ENCODE measurements at places on chromosomes 4 and X. TPM values are rescaled to one million over a fixed set of nuclear protein-coding genes. Genes with fewer than 3 reads are reported as not detected.

DNA sequence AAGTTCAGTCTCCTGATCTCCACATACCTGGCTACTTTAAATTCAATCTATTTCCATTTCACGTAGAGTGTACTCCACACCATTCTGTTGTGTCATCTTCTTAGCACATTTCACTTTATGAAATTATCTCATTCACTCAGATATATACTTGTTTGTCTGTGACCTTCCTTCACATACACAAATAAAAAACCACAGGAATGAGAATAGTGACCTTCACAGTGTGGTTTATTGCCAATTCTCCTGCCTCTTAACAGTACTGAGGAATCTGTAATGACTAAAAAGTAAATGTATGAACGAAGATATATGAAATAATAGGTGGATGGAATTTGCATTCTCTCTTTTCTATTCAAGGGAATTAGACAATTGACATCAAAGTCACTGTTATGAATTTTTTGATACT is 183.9 kb upstream of the PCDH7 start:
- no peak for DNase-seq
- no peaks in the 10 kb centered on the region for H3K27me3 ChIP-seq
- H3K4me1 ChIP-seq, result no peaks in the 10 kb centered on the region
- H3K27ac ChIP-seq, result no peak overlapping the region
- no peaks in the 10 kb centered on the region for H3K36me3 ChIP-seq

DNA sequence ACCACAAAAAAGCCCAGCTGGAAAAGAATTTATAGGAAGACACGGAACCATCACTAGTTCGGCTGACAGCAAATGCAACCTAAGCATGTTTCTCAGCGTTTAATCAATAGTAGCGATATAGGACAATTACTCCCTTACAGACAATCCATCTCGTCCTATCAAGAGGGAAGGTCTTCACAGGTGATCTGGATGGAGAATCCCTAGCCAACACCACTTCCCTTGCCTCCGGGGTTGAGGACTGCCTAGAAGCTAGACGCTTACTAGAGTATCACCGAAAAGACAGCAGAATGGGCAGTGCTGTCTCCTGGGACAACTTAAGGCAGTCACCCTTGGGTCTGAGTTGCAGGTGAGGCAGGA is 32.1 kb upstream of the MAML3 start:
- H3K4me3 ChIP-seq, result no peak overlapping the region
- H3K27ac ChIP-seq, result no peak overlapping the region
- no peaks in the 10 kb centered on the region for H3K4me1 ChIP-seq
- no peaks in the 10 kb centered on the region for H3K36me3 ChIP-seq

- no peak for DNase-seq
- H3K27ac ChIP-seq, result no peak overlapping the region
- H3K36me3 ChIP-seq, result no peaks in the 10 kb centered on the region
- H3K27me3 ChIP-seq, result no peaks in the 10 kb centered on the region
- no peaks in the 10 kb centered on the region for H3K4me1 ChIP-seq
Observed at GRCh38 chr4:89212666-89213381, 94.8 kb downstream of the GPRIN3 start.

- H3K36me3 ChIP-seq, result no peaks in the 10 kb centered on the region
- H3K27ac ChIP-seq, result no peak overlapping the region
- DNase-seq, result no peak
- H3K27me3 ChIP-seq, result no peaks in the 10 kb centered on the region
- no peaks in the 10 kb centered on the region for H3K4me1 ChIP-seq
Observed at GRCh38 chrX:123851079-123851478, 8.8 kb upstream of the XIAP start.

GRCh38 chr4:53490161-53490956 is 100.9 kb downstream of the LNX1 start:
- H3K27me3 ChIP-seq, result no peaks in the 10 kb centered on the region
- H3K4me1 ChIP-seq, result no peaks in the 10 kb centered on the region
- no peak for DNase-seq
- no peak overlapping the region for H3K27ac ChIP-seq
- no peak overlapping the region for H3K4me3 ChIP-seq

DNA sequence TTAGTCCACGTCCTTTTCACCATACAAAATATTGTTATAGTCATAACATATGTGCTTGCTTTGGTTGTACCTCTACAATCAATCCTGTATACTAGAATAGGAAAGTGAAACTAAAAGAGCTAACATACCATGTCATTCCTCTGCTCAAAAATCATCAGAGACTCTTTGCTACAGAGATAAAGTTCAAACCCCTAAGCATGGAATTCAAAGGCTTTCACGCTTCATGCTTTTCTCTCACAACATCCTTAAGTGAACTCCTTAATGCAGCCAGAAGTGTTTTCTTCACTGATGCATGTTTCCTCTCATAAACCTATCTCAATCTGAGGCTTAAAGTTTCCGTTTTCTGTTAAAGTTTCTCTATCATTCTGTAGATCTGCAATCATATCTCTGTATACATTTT is 744.6 kb upstream of the IGFBP7 start:
- H3K27ac ChIP-seq, result no peak overlapping the region
- no peaks in the 10 kb centered on the region for H3K36me3 ChIP-seq
- H3K4me3 ChIP-seq, result no peak overlapping the region

DNA sequence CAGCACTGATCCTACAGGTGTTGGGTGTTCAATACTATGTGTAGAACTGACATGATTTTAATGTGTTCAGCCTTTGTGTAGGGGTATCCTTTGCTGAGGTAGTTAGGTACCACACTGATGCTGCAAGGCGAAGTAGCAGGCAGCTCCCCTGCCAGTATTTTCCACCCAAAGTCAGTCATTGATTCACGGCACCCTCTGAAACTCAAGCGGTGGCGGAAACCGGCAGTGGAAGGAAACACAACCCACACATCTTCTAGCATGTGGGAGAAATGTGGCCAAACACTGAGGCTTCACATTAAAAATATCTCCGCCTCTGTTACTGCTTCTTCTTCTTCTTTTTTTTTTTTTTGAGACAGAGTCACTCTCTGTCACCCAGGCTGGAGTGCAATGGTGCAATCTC is 126.3 kb downstream of the AASDH start:
- H3K36me3 ChIP-seq, result no peaks in the 10 kb centered on the region
- H3K4me3 ChIP-seq, result no peak overlapping the region
- no peak overlapping the region for H3K27ac ChIP-seq
- no peaks in the 10 kb centered on the region for H3K27me3 ChIP-seq

DNA sequence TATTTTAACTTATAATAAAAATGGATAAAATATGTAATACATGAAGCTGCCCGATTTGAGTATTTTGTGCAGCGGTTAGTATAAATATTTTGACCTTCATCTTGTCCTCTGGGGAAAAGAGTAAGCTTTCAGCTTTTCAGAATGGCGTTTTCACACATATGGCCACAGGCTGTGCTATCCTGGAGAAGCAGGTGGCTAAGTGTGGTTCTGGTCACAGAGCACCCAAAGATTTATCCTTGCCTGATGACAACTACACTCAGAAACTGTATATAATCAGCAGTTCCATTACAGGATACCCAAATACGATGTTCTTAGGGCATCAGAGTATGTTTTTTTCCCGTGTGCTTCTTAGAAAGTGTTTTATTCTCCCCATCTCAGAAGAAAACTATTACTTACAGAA is 42.3 kb upstream of the ANK2 start:
- no peak overlapping the region for H3K4me3 ChIP-seq
- no peak overlapping the region for H3K27ac ChIP-seq
- H3K36me3 ChIP-seq, result no peaks in the 10 kb centered on the region
- DNase-seq, result no peak
- no peaks in the 10 kb centered on the region for H3K4me1 ChIP-seq
- H3K27me3 ChIP-seq, result no peaks in the 10 kb centered on the region

GRCh38 chr4:182126096-182126495 is 117.1 kb upstream of the TENM3 start:
- H3K4me1 ChIP-seq, result no peaks in the 10 kb centered on the region
- H3K4me3 ChIP-seq, result no peak overlapping the region
- H3K36me3 ChIP-seq, result no peaks in the 10 kb centered on the region
- H3K27me3 ChIP-seq, result no peaks in the 10 kb centered on the region
- no peak for DNase-seq

GRCh38 chr4:151792530-151792929 is 31.7 kb upstream of the GATB start:
- no peaks in the 10 kb centered on the region for H3K27me3 ChIP-seq
- no peak overlapping the region for H3K4me3 ChIP-seq

- no peak for DNase-seq
- H3K36me3 ChIP-seq, result no peaks in the 10 kb centered on the region
- no peak overlapping the region for H3K4me3 ChIP-seq
- no peaks in the 10 kb centered on the region for H3K27me3 ChIP-seq
Observed at GRCh38 chr4:89737888-89738287, 99.1 kb downstream of the SNCA start.

DNA sequence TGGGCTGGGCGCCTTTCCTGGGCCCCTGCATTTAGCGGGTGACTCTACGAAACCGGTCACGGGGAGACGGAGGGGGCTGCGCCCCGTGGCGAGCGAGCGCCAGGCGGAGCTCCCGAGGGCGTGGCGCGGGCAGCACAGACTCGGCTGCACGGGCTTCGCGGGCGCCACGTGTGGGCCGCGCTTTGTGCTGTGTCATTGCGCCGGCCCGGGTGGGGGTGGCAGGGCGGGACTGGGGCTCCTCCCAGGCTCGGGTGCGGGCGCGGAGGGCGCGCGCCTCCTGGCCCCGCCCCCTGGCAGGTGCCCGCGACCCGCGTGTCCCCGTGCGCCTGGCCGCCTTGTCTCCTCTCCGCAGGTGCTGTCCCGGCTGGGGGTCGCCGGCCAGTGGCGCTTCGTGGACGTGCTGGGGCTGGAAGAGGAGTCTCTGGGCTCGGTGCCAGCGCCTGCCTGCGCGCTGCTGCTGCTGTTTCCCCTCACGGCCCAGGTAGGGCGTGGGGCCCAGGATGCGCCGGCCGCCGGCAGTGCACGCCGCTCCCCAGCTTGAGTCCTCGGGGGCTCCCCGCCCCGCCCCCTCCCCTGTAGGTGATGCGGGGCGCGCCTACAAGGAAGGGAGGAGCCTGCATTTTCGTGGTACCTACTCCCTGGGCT is 651 bp downstream of the UCHL1 start:
- H3K27me3 ChIP-seq, result peaks cover 67% of the 10 kb centered on the region

DNA sequence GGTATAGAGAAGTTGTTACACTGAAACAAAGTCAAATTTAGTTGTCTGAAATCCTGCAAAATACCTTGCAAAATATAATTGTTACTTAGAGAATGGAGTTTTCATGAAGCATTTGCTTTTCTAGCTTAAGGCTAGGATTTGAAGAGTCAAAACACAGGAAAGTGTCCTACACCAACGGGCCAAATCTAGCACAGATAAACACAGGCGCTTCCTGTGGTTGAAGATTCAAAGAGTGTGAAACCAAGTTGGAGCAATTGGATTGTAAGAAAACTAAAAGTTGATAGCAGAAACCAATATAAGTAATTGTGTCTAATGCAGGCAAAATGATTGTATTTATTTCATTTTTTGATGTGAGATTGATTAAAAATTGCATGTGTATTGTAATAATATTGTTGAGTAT is 2002.5 kb upstream of the TENM3 start:
- no peak overlapping the region for H3K27ac ChIP-seq
- H3K4me1 ChIP-seq, result no peaks in the 10 kb centered on the region
- no peaks in the 10 kb centered on the region for H3K36me3 ChIP-seq
- no peak overlapping the region for H3K4me3 ChIP-seq
- DNase-seq, result no peak
- no peaks in the 10 kb centered on the region for H3K27me3 ChIP-seq

DNA sequence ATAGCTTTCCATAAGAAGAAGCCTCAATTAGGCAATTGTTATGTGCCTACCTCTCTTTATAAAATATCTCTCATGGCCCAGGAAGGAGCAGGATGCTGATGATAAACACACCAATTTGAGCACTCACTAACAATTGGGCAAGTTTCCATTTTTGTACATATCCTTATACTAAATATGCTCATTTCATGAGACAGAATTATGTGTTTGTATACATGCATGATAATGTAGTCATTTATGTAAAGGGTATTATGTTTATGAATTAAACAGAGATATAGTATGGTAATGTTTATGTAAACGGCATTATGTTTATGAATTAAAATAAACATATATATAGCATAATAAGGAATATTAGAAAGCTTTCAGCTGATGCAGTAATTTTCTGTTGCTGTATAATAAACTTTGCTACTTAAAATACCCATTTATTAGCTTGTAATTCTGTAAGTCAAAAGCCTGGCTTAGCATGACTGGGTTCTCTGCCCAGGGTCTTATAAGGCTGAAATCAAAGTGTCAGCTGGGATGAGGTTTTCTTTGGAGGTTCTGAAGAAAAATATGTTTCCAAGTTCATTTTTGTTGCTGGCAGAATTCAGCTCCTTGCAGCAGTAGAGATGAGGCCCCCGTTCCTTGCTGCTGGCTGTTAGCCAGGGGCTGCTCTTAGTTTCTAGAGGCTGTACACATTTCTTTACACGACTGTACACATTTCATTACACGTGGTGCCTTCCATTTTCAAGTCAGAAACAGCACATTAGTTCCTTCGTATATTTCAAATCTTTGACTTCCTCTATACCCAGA is 89.0 kb downstream of the GLRA2 start:
- DNase-seq, result peak; percentile 7
- H3K4me3 ChIP-seq, result no peak overlapping the region
- H3K27ac ChIP-seq, result no peak overlapping the region
- no peaks in the 10 kb centered on the region for H3K36me3 ChIP-seq

GRCh38 chr4:94806376-94806775 is 48.6 kb downstream of the BMPR1B start:
- peak; percentile 5 for DNase-seq
- peaks cover 2% of the 10 kb centered on the region for H3K27me3 ChIP-seq

GRCh38 chr4:41432881-41433280 is 105.1 kb upstream of the LIMCH1 start:
- H3K36me3 ChIP-seq, result no peaks in the 10 kb centered on the region
- H3K27me3 ChIP-seq, result no peaks in the 10 kb centered on the region
- H3K4me3 ChIP-seq, result no peak overlapping the region
- H3K27ac ChIP-seq, result no peak overlapping the region
- H3K4me1 ChIP-seq, result no peaks in the 10 kb centered on the region

DNA sequence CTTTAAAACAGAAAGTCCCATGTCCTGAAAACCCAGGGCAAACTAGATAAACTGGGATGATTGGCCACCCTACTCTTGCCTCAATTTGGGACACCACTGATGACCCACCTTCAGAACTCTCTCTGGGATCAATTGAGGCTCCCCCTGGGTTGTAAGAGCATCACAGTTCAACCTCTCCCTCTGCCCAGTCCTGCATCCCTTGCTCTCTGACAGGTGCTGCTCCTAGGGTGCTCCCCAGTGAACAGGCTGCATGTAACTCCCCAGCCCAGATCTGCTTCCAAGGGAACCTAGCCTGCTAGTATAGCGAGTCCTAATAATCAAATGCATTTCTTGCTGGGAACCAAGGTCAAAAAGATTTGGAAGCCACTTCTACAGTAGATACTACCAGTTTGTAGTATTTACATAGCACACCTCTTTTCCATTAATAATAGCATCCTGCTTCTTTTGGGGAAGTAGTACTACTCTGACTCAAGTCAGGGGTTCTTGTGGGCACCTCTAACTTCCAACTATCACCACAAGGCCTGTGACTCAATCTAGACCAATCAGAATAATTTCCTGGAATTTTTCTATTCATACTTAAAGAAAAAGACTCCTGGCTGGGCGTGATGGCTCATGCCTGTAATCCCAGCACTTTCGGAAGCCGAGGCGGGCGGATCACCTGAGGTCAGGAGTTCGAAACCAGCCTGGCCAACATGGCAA is 42.1 kb upstream of the SPINK2 start:
- no peak overlapping the region for H3K4me3 ChIP-seq
- H3K36me3 ChIP-seq, result no peaks in the 10 kb centered on the region
- H3K27ac ChIP-seq, result no peak overlapping the region
- no peak for DNase-seq
- H3K27me3 ChIP-seq, result no peaks in the 10 kb centered on the region

Gene TRIM60
- not detected for polyA plus RNA-seq

Gene GUCY1B1
- polyA plus RNA-seq, result 13.5 TPM

Gene MMRN1
- 22.4 TPM for polyA plus RNA-seq

Gene ZNF157
- 0.27 TPM for polyA plus RNA-seq

Gene BMX
- polyA plus RNA-seq, result 1.9 TPM

Gene DGKK
- 0.09 TPM for polyA plus RNA-seq

Gene CXCL1
- polyA plus RNA-seq, result 4.3 TPM
